ENCODE measurements at places on chromosomes 7 and 10. TPM values are rescaled to one million over a fixed set of nuclear protein-coding genes. Genes with fewer than 3 reads are reported as not detected.

EVX1 gene
- 0.07 TPM for total RNA-seq

PODXL gene
- 55.4 TPM for total RNA-seq

GLI3 gene
- total RNA-seq: 0.33 TPM

HPSE2 gene
- not detected for total RNA-seq

SPDYE18 gene
- not detected for total RNA-seq

SRRM3 gene
- 5.6 TPM for total RNA-seq

CTAGE4 gene
- total RNA-seq: not detected

OPALIN gene
- total RNA-seq: not detected

ADGRA1 gene
- 0.02 TPM for total RNA-seq

AKR1E2 gene
- 8.1 TPM for total RNA-seq

DCLRE1A gene
- 10.3 TPM for total RNA-seq

CPA2 gene
- 0.08 TPM for total RNA-seq

MCM10 gene
- 22.9 TPM for total RNA-seq

PLAU gene
- 161 TPM for total RNA-seq

GSAP gene
- 2.8 TPM for total RNA-seq

WASHC2A gene
- total RNA-seq: 18.3 TPM

STMP1 gene
- 33.5 TPM for total RNA-seq

ZNF92 gene
- 5.0 TPM for total RNA-seq

COL1A2 gene
- not detected for total RNA-seq

DLX5 gene
- total RNA-seq: not detected

LRMDA gene
- total RNA-seq: 4.1 TPM

NUDT13 gene
- 3.3 TPM for total RNA-seq

POT1 gene
- total RNA-seq: 14.9 TPM

PIP4K2A gene
- total RNA-seq: 25.2 TPM

TFR2 gene
- total RNA-seq: 2.9 TPM

CLDN4 gene
- total RNA-seq: 4.9 TPM

MKI67 gene
- 58.1 TPM for total RNA-seq

FAM171A1 gene
- 26.2 TPM for total RNA-seq

HOXA11 gene
- 0.67 TPM for total RNA-seq

PTEN gene
- total RNA-seq: 41.3 TPM

ACSM6 gene
- not detected for total RNA-seq

EPHA1 gene
- not detected for total RNA-seq

UPK3BL2 gene
- 2.4 TPM for total RNA-seq

OPN1SW gene
- not detected for total RNA-seq

TET1 gene
- total RNA-seq: 0.46 TPM

HABP2 gene
- total RNA-seq: 0.07 TPM

KCNIP2 gene
- 0.73 TPM for total RNA-seq

Data from A549 treated with CpdA at 1 μM for 4 hours (cell line).